ENCODE measurements at places on chromosomes 4 and X. TPM values are rescaled to one million over a fixed set of nuclear protein-coding genes. Genes with fewer than 3 reads are reported as not detected.

DNA sequence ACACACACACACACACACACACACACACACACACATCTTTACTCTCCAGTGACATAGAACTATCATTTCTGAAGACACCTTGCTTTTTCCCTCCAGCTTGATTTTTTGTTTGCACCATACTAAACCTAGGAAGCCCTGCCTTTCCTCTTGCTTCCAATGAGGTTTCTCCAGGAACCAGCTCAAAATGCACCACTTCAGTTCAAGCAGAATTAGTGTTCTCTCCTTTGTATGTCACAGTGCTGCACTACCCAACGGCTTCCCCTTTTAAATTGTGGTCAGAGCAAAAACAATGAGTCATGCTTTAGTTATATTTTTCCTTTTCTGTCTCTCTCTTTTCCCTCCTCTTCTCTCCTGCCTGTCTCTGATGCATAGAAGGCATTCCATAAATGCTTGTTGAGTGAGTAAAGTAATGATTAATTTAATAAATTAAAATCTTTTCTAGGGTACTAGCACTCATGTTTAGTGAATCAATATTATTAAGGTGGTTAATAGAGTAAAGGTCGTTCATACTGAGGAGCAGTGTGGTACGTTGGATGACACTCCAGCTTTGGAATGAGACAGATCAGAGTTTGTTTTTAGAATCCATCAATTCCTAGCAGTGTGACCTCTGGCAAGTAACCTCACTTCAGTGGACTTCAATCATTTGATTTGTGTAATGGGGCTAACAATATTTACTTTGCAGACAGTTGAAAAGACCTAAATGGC is 5.9 kb downstream of the RTL3 start:
- H3K4me1 ChIP-seq, result no peaks in the 10 kb centered on the region
- no peak overlapping the region for H3K4me3 ChIP-seq
- H3K36me3 ChIP-seq, result no peaks in the 10 kb centered on the region
- no peak overlapping the region for H3K27ac ChIP-seq
- H3K27me3 ChIP-seq, result no peaks in the 10 kb centered on the region
- DNase-seq, result no peak

DNA sequence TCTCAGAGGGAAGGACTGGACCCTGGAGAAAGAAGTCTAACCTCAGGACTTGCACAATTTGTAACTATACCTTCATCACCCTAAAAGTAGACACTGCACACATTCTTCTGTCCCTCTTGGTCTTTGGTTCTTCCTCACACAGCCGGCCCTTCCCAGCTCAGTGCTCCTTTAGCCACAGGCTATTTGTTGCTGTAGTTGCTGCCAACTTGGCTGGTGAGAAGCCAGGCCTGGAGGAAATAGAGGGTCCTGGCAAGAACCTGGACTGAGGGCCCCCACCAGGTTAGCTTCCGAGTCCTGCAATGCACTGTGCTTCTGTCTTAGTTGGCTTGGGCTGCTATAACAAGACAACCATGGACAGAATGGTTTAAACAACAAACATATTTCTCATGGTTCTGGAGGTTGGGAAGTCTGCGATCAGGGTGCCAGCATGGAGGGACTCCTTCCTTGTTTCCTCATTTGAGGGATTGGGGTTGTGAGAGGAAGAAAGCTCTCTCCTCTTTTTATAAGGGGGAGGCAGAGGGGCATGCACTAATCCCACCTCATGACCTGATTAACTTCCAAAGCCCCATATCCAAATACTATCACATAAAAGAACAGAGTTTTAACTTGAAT is 4.4 kb upstream of the FGF5 start:
- H3K36me3 ChIP-seq, result no peaks in the 10 kb centered on the region
- H3K27ac ChIP-seq, result no peak overlapping the region
- no peak for DNase-seq
- peaks cover 100% of the 10 kb centered on the region for H3K27me3 ChIP-seq

ENOPH1 gene
- total RNA-seq, result 131 TPM

FAT4 gene
- total RNA-seq, result 6.1 TPM

EBP gene
- 126 TPM for total RNA-seq

GRCh38 chrX:113124693-113125092 is 284.1 kb upstream of the AMOT start:
- no peaks in the 10 kb centered on the region for H3K27me3 ChIP-seq
- peak; percentile 5 for DNase-seq
- peak overlapping the region; percentile 82 for H3K27ac ChIP-seq

UNC5C gene
- 0.12 TPM for total RNA-seq

PHF8 gene
- 47.5 TPM for total RNA-seq

- no peak overlapping the region for H3K4me3 ChIP-seq
- no peak for DNase-seq
These were observed 379.5 kb upstream of the FGF13 start for GRCh38 chrX:139091066-139091465.

SMIM10L2A gene
- 5.0 TPM for total RNA-seq

DNA sequence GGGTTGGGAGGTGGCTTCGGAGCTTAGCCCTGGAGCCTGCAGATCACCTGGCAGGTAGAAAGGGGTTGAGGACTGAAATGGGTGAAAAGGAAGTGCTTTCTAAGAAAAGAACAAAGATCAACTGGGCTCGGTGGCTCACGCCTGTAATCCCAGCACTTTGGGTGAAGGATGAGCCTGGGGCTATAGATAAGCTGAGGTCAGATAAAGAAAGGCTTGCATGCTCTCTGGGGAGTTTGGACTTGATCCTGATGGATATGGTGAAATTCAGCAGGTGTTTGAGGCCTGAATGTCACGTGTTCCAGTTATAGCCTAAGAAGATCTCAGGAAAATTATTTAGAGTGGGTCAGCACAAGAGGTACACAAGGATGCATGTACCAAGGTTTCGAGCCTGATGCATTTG is 40.8 kb downstream of the SLC34A2 start:
- H3K36me3 ChIP-seq, result peaks cover 4% of the 10 kb centered on the region
- no peaks in the 10 kb centered on the region for H3K4me1 ChIP-seq
- H3K27me3 ChIP-seq, result no peaks in the 10 kb centered on the region
- DNase-seq, result no peak
- no peak overlapping the region for H3K27ac ChIP-seq

- peaks cover 74% of the 10 kb centered on the region for H3K27me3 ChIP-seq
- peaks cover 29% of the 10 kb centered on the region for H3K4me1 ChIP-seq
- H3K36me3 ChIP-seq, result no peaks in the 10 kb centered on the region
- no peak overlapping the region for H3K27ac ChIP-seq
- H3K4me3 ChIP-seq, result no peak overlapping the region
These were observed 15.0 kb upstream of the PRDM8 start for GRCh38 chr4:80182237-80182866.

HTR2C gene
- total RNA-seq, result 2.4 TPM

DNA sequence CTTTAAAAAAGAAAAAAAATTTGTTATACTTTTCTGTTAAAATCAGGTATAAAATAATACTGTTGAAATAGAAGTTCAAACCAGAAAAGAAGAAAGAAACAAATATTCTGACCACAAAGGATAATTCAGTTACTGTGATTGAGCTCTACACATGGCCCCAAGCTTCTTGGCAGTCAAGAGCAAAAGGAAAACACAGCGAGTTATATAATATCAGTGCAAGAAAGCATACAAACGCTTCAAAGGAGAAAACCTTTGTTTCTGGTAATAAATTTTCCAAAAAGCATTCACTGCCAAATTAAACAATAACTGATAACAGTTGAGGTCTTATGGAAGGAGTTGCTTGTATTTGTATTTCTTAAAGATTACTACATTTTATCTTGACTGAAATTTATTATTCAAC is 40.5 kb upstream of the EDNRA start:
- no peaks in the 10 kb centered on the region for H3K27me3 ChIP-seq
- H3K27ac ChIP-seq, result no peak overlapping the region
- no peaks in the 10 kb centered on the region for H3K36me3 ChIP-seq
- DNase-seq, result no peak

- H3K27ac ChIP-seq, result no peak overlapping the region
- H3K27me3 ChIP-seq, result no peaks in the 10 kb centered on the region
- peak; percentile 16 for DNase-seq
- H3K4me1 ChIP-seq, result no peaks in the 10 kb centered on the region
These were observed 65.9 kb downstream of the ZNF711 start for GRCh38 chrX:85309717-85310116.

GRCh38 chr4:151803246-151803645 is 42.4 kb upstream of the GATB start:
- H3K36me3 ChIP-seq, result no peaks in the 10 kb centered on the region
- peaks cover 16% of the 10 kb centered on the region for H3K4me1 ChIP-seq
- no peak overlapping the region for H3K4me3 ChIP-seq
- no peaks in the 10 kb centered on the region for H3K27me3 ChIP-seq
- DNase-seq, result no peak

TMSB15A gene
- 81.3 TPM for total RNA-seq

CTAG1A gene
- total RNA-seq, result not detected

GSTCD gene
- 39.1 TPM for total RNA-seq

DNA sequence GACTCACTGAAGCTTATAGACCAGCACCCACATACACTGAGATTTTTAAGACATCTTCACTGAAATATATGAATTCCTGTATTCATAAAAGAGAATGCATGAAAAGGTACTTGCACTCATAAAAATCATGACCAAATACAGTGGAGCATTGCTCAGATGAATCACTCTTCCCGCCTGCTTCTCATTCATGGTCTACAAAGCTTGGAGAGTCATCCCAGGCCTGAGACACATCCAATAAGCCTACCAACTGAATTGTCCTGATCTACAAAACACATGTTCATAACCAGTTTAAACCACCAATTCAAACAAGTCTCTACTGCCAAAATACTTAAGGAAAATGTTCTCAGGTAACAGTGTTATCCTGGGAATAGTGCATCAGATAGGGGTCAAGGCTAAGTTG is 38.1 kb downstream of the PROM1 start:
- H3K4me1 ChIP-seq, result peaks cover 40% of the 10 kb centered on the region
- no peak overlapping the region for H3K27ac ChIP-seq
- no peak overlapping the region for H3K4me3 ChIP-seq
- no peak for DNase-seq
- no peaks in the 10 kb centered on the region for H3K27me3 ChIP-seq

- H3K36me3 ChIP-seq, result no peaks in the 10 kb centered on the region
- no peak overlapping the region for H3K4me3 ChIP-seq
- no peak overlapping the region for H3K27ac ChIP-seq
- DNase-seq, result no peak
- peaks cover 40% of the 10 kb centered on the region for H3K27me3 ChIP-seq
These were observed 1.6 kb downstream of the HPGD start for GRCh38 chr4:174520660-174521059.

DNA sequence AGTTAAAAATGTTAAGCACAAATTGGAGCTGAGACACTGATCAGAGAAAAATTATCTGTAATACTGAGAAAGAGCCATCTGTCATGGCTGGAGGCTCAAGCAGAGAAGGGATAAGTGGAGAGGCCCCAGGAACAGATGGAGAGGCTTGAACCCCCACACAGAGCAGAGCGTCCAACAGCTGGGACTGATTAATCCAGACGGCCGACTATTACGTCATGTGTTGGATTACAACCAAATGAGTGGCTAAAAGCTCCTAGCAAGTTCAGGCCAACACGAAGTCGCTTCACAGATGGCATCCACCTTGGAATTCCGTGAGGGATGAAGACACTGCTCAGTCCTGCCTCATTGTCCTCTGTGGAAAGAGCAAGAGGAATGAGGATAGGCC is 57.7 kb upstream of the ATXN3L start:
- H3K4me3 ChIP-seq, result no peak overlapping the region
- H3K27me3 ChIP-seq, result no peaks in the 10 kb centered on the region
- no peaks in the 10 kb centered on the region for H3K4me1 ChIP-seq
- DNase-seq, result no peak

DNA sequence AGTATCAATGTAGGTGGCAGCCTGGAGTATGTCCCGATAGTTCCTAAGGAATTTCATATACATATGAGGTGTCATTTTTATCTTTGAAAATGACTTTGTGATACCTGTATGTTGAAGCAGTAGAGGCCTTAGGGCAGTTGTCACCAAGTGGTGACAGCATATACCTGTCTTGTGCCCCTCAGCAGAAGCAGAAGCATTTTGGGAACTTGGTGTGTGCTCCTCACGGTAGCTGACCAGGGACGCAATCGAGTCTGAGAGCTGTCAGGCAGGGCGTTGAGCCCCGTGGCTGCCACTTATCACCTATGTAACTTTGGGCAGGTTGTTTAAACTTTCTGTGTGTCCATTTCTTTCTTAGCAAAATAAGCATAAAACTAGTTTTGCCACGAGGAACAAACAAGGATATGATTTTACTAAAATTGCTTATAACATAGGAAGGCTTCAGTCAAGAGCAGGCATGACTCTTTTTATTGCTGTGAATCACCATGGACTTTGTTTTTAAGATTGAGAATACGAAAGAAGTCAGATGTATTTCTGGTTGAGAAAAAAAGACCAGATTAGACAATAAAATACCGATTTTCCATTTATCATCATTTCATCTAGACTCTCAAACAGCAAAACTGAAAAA is 161.5 kb downstream of the CPE start:
- H3K36me3 ChIP-seq, result no peaks in the 10 kb centered on the region
- no peak for DNase-seq
- H3K27me3 ChIP-seq, result no peaks in the 10 kb centered on the region
- no peak overlapping the region for H3K4me3 ChIP-seq
- H3K27ac ChIP-seq, result no peak overlapping the region

DNA sequence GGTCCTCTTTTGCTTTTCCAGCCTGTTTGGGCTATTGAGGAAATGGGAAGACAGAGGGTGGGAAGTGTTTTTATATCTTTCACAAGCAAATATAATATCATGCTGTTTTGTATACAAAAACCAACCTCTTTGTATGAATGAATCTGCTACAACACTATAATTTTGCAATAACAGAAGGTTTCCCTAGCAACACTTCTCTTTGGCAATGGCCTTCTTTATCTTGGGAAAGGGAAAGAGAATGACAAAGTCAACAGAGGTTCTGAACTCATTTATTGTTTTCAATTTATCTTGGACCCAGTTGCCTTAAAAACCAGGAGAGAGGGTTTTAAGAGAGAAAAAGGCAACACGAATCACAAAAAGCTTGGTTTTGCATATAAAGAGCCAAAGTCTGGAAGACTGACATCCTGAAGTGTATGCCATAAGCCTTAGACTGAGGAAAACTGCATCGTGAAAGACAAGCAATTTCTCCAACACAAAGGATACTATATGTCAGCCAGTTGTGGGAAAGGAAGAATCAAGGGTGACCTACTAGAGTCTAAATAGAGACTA is 121.8 kb upstream of the FAM241A start:
- no peak overlapping the region for H3K27ac ChIP-seq
- H3K27me3 ChIP-seq, result no peaks in the 10 kb centered on the region
- H3K4me1 ChIP-seq, result peaks cover 6% of the 10 kb centered on the region
- H3K4me3 ChIP-seq, result no peak overlapping the region

NAT8L gene
- total RNA-seq, result 7.7 TPM

RXFP1 gene
- total RNA-seq, result 0.63 TPM

FAM53A gene
- 1.6 TPM for total RNA-seq

- no peaks in the 10 kb centered on the region for H3K27me3 ChIP-seq
- no peak overlapping the region for H3K27ac ChIP-seq
- no peaks in the 10 kb centered on the region for H3K36me3 ChIP-seq
- DNase-seq, result no peak
- peaks cover 9% of the 10 kb centered on the region for H3K4me1 ChIP-seq
- no peak overlapping the region for H3K4me3 ChIP-seq
These were observed 97.8 kb downstream of the SHROOM3 start for GRCh38 chr4:76532805-76533204.

GRCh38 chr4:11954093-11954492 is 525.4 kb upstream of the HS3ST1 start:
- no peak overlapping the region for H3K4me3 ChIP-seq
- no peaks in the 10 kb centered on the region for H3K36me3 ChIP-seq
- H3K27me3 ChIP-seq, result no peaks in the 10 kb centered on the region
- no peak overlapping the region for H3K27ac ChIP-seq
- H3K4me1 ChIP-seq, result no peaks in the 10 kb centered on the region

- H3K27me3 ChIP-seq, result peaks cover 80% of the 10 kb centered on the region
- no peak within 1 kb of the TSS for H3K27ac ChIP-seq
- H3K4me3 ChIP-seq, result peak within 1 kb of the TSS; percentile 73
- peak; percentile 87 for DNase-seq
- H3K36me3 ChIP-seq, result no peaks in the 10 kb centered on the region
- H3K4me1 ChIP-seq, result peaks cover 30% of the 10 kb centered on the region
These were observed at the start of gene ZNF518B for GRCh38 chr4:10457255-10457801. ZNF518B (minus strand) TSS chr4:10457426; CDS start chr4:10446328, 11,098 bp downstream.

All from GM23338 (cell line).